Muscle of leg (tissue), 16 donors: ENCODE measurements at places on chromosomes 3 and 15. TPM values are rescaled to one million over a fixed set of nuclear protein-coding genes. Genes with fewer than 3 reads are reported as not detected.

DNA sequence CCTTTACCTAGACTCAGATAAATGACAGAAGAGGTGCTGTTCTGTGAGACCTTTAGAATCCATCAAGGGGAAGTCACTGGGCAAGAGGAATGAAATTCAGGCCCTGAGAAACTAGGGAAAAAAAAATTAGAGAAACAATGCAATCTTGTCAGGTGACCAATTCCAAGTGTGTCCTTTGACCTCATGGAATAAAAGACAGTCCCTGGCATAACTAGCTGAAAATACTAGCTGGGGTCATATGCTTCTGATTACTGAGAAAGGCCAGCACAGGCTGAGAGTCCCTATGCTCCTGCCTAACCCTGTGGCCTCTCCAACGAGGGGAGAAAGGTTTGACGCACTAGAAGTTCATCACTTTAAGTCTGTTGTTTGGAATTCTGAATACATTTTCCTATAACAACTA, 167.3 kb downstream of the XXYLT1 start:
- DNase-seq, result no peak

GRCh38 chr3:46097691-46098241, 70.5 kb upstream of the XCR1 start:
- DNase-seq, result no peak

DNA sequence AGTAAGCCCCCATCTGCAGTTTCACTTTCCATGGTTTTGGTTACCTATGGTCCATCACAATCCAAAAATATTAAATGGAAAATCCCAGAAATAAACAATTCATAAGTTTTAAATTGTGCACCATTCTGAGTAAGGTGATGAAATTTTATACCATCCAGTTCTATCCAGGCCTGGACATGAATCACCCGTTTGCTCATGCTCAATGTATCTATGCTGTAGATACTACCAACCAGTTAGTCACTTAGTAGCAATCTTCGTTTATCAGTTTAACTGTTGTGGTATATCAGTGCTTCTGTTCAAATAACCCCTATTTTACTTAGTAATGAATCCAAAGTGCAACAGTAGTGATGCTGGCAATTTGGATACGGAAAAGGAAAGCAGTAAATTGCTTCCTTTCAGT, 381.9 kb upstream of the AGTR1 start:
- DNase-seq, result no peak

DNA sequence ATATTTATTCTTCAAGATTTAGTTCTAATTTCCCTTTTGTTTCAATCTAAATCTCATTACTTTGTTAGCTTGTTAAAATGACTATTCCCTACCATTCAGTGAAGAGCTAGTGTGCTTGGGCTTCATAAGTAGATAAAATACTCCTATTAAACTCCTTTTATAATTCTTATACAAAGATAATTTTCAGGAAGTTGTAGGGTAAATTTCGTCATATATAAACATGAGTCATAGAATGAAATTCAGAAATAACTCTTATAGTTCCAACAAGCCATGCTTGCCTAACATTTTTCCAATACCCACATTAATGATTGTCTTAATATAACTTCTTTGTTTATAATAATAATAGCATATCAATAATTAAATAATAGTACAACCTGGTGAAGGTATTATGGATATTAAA, 407.3 kb downstream of the NAALADL2 start:
- no peak for DNase-seq

GRCh38 chr3:119571688-119572087, 7.6 kb upstream of the ADPRH start:
- peak; percentile 58 for DNase-seq

- no peak for DNase-seq
Measured at GRCh38 chr3:143101792-143102381, 17.7 kb upstream of the CHST2 start.

DNA sequence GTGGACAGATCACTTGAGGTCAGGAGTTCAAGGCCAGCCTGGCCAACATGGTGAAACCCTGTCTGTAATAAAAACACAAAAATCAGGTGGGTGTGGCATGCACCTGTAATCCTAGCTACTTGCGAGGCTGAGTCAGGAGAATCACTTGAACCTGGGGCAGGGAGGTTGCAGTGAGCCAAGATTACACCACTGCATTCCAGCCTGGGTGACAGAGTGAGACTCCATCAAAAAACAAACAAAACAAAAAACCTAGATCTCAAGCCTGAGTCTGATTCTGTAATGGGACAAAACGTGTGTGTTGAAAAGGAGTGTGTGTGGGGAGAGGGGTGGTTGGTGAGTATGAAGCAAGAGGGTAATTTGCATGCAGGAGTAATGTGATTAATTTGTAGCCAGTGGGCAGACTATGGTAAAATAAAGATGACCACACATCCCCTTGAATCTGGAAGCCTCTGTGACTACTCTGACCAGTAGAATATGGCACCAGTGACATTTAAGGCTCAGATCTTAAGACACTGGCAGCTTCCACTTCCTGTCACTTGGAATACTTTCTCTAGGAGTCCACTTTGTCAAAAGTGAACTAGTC, 18.4 kb upstream of the OPA1 start:
- DNase-seq, result no peak

GRCh38 chr3:133568294-133569014, 5.0 kb upstream of the CDV3 start:
- no peak for DNase-seq

Gene RAMAC
- 30.7 TPM for total RNA-seq
